Progenitor cell of endocrine pancreas (in vitro differentiated cells): ENCODE measurements at places on chromosomes 7 and 10.
A peak's percentile ranks its signal among the peaks of the same experiment; 100 is the strongest.

GRCh38 chr10:79925614-79926013 lies 23.3 kb downstream of the SFTPD start:
- H3K36me3 ChIP-seq, result no peaks in the 10 kb centered on the region
- no peak for DNase-seq
- no peaks in the 10 kb centered on the region for H3K4me1 ChIP-seq

DNA sequence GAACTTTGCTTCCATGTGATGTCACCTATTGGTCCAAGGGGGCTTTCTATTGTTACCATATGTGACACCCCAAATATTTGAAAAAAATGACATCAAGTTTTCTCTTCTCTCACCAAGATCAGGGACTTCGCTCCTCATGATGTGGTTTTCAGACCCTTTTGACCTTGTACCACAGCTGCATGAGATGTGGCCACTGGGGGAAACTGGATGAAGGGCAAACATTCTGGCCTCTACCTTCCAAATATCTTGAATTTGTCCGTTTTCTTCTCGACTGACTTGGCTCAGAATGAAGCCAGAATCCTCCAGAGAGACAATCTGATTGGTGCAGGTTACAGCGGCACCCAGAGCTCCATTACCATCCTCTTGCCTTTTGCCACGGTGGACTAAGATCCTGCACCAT lies 122.7 kb downstream of the PRKCQ start:
- H3K27me3 ChIP-seq, result no peaks in the 10 kb centered on the region
- H3K4me3 ChIP-seq, result no peak overlapping the region
- H3K4me1 ChIP-seq, result no peaks in the 10 kb centered on the region
- no peak overlapping the region for H3K27ac ChIP-seq
- no peak for DNase-seq
- peaks cover 42% of the 10 kb centered on the region for H3K36me3 ChIP-seq

- no peak overlapping the region for H3K27ac ChIP-seq
- no peaks in the 10 kb centered on the region for H3K27me3 ChIP-seq
- no peak for DNase-seq
- H3K4me1 ChIP-seq, result peaks cover 3% of the 10 kb centered on the region
Measured at GRCh38 chr10:64505501-64505900, 984.3 kb downstream of the REEP3 start.

DNA sequence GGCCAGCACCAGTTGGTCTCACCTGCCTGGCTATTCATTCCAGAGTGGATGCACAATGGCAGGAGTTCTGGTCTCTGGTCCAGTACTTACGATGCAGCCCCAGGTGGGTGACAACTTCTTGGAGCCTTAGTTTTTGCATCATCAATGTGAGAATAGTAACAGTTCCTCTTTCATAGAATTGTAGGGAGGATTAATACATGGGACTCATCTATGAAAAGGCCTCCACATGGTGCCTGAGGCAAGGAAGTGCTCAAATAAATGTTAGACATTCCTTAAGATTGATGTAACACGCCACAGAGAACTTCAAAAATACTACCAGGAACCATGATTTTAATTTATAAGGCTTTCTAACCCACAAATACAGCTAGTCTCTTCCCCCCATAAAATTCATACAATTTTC lies 120.1 kb upstream of the CHST15 start:
- no peak overlapping the region for H3K27ac ChIP-seq
- H3K4me3 ChIP-seq, result no peak overlapping the region
- H3K27me3 ChIP-seq, result peaks cover 2% of the 10 kb centered on the region
- H3K36me3 ChIP-seq, result no peaks in the 10 kb centered on the region
- no peaks in the 10 kb centered on the region for H3K4me1 ChIP-seq
- DNase-seq, result no peak

DNA sequence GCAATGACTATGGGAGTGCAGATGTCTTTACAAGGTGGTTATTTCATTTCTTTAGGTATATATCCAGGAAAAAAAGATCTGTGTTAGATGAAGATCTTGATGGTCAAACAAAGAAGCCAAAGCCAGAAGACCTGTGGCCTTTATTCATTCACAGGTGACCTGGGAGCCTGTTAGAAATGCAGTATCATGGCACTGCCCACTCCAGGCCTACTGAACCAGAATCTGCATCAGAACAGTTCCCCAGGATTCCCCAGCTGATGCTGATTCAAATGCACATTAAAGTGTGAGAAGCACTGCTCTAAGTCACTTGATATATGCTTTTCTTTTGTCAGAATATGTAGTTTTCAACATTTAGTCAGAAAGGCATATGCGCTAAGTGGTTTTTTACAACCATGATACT lies 251.1 kb downstream of the IPMK start:
- no peak for DNase-seq
- no peak overlapping the region for H3K4me3 ChIP-seq
- H3K27ac ChIP-seq, result no peak overlapping the region
- H3K36me3 ChIP-seq, result no peaks in the 10 kb centered on the region

DNA sequence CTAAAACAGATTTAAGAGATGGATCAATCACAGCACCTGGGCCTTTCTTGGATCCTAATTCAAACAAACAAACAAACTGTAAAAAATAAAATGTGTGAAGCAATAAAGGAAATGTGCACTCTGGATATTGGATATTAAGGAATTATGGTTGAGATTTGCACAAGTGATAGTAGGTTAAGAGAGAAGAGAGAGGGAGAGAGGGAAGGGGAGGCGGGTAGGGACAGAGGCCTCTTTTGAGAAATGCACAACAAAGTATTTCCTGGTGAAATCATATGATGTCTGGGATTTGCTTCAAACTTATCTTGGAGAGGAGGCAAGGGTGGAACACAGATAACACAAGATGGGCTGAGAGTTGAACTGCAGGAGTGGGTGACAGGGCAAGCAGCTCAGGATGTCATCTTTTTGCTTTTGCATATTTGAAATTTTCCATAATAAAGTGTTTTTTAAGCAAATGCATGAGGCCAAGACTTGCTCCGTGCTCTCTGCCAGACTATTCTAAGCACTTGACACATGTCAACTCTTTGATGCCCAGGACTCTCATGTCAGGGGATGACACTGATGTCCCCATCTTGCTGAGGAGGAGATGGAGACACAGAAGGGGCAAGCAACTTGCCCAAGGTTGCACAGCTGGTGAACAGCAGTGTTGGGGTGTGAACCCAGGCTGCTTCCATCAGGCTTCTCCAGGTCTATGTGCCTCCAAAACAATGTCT lies 9.1 kb upstream of the AEBP1 start:
- no peak for DNase-seq
- H3K27me3 ChIP-seq, result peaks cover 9% of the 10 kb centered on the region
- no peaks in the 10 kb centered on the region for H3K4me1 ChIP-seq
- peak overlapping the region; percentile 76 for H3K27ac ChIP-seq

DNA sequence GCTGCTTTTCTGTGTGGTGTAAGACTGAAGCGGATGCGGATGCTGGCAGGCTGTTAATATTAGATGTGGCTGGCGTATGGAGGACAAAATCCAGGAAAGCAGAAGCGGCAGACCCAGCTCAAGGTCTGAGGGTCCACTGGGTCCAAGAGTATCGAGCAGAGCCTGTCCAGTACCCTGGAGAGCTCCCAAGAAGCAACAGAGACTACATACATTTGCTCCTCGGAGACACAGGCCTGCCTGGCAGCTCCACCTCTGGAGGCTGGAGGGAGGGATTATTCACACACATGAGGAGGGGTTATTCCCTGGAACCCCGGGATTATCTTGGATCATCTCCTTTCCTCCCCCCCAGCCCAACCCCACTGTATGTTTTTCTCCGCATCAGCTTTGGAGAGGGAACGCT lies 31.3 kb upstream of the LOXL4 start:
- no peaks in the 10 kb centered on the region for H3K4me1 ChIP-seq
- H3K27ac ChIP-seq, result no peak overlapping the region
- peaks cover 20% of the 10 kb centered on the region for H3K27me3 ChIP-seq
- no peak overlapping the region for H3K4me3 ChIP-seq

- H3K4me1 ChIP-seq, result peaks cover 1% of the 10 kb centered on the region
- no peak overlapping the region for H3K27ac ChIP-seq
- H3K36me3 ChIP-seq, result no peaks in the 10 kb centered on the region
- DNase-seq, result no peak
- H3K27me3 ChIP-seq, result peaks cover 4% of the 10 kb centered on the region
Measured at GRCh38 chr10:71731791-71732190, 12.2 kb upstream of the C10orf105 start.
